ENCODE measurements at places on chromosomes 5 and 9. TPM values are rescaled to one million over a fixed set of nuclear protein-coding genes. Genes with fewer than 3 reads are reported as not detected.

DNA sequence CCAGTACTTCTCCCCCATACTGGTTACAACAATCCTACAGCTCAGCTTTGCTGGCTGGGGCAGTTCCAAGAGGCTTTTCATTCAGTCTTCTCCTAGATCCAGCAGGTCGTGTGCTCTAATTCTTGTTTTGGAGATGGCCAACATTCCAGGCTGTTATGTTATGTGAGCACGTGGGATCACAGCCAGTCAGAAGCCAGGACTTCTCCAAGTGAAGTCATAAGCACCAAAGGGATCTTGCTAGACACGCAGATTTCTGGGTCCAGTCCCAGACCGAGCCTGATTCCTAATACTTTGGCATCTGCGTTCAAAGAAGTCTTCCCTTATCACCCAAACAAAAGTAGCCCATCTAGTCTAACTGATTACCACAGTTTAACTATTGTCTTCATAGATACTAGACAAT lies 1.4 kb upstream of the LARP1 start:
- peak; percentile 85 for DNase-seq

GRCh38 chr9:85510830-85511504 lies 230.8 kb downstream of the AGTPBP1 start:
- peak; percentile 53 for DNase-seq

DNA sequence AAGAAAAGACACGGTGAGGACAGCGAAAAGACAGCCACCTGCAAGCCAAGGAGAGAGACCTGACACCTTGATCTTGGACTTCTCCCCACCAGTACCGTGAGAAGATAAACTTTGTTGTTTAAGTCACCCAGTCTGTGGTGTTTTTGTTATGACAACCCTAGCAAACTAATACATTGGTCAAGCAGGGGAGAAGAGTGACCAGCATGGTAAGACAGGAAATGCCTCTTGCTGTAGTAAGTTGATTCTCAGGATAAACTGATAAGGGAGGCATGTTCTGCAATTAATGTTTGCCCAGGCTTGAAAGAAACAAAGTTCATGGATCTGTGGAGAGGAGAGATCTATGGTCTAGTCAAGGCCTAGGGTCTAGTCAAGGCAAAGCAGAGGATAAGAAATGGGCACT lies 801.2 kb downstream of the MAT2B start:
- no peak for DNase-seq

GRCh38 chr5:18544421-18544820 lies 910.2 kb downstream of the TAF11L14 start:
- no peak for DNase-seq

DNA sequence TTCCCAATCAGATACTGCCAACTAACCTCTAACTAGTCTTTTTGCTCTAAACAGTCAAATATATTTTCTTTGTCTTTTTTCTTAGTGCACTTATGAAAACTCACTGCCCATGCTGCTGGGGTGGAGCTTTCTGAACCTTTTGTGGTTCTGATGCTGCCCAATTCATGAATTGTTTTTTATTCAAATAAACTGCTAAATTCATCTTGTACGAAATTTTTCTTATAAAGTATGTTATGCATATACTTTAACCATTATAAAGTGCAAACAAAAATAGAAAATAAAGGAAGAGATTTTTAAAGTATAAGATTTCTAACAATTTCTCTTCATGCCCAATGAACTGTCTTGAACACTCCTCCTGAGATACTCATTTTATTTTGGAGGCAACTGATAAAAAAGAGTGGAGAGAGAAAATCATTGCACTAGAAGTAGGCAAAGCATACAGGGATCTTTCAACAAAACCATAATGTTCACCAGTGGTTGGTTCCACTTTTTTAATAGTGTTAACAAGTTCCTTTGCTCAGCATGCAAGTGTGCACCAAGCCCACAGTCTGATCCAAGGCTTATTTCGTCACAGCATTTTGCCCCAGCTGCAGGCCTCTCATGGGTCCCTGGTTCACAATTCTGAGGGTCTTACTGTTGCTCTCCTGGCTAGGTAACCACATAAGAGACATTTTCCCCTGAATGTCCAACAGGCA lies 6.2 kb upstream of the FYB1 start:
- no peak for DNase-seq

GRCh38 chr5:67160985-67161384 lies 35.6 kb downstream of the CD180 start:
- DNase-seq, result no peak

DNA sequence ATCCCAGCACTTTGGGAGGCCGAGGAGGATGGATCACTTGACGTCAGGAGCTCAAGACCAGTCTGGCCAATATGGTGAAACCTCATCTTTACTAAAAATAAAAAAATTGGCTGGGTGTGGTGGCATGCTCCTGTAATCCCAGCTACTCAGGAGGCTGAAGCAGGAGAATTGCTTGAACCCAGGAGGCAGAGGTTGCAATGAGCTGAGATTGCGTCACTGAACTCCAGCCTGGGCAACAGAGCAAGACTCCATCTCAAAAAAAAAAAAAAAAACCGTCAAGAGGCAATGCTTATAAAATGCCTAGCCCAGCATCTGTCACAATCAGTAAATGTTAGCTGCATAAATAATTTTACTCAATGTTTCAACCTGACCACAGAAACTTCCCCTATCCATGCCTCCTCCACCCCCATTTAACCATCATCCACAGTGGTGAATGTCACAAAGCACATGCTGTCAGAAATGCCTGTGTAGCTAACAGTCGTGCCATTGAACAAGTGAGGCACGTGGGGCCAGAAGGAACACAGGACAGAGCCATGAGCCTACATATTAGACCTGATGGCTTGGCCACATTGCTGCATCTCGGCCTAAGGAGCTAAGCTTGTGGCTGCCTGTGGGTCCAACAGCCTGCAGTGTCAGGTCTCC lies 16.8 kb upstream of the TCOF1 start:
- DNase-seq, result no peak

DNA sequence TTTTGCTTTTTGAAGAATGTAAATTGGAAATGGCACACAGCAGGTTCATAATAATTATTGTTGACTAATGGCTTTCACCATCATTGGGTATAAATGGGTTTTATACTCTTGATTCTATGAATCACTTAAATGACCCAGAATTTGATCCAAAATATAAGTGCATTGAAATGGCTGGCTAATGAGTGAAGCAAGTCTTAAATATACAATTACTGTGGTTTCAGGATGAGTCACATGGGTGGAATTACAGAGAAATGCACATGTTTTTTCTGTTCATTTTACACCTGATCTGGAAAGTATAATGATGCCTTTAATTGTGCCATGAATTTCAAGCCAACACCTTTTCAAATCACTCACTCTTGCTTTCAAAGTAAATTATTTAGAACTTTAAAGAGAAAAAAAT lies 380.8 kb upstream of the CD180 start:
- no peak for DNase-seq

CD180 gene
- total RNA-seq, result 0.42 TPM

DOCK8 gene
- total RNA-seq, result 11.6 TPM

MYORG gene
- 4.3 TPM for total RNA-seq

PCDHAC2 gene
- total RNA-seq, result 0.21 TPM

FGF1 gene
- 0.38 TPM for total RNA-seq

CYFIP2 gene
- 9.8 TPM for total RNA-seq

SYK gene
- total RNA-seq, result 26.2 TPM

ANKRD20A1 gene
- 0.72 TPM for total RNA-seq

SPATA9 gene
- total RNA-seq, result not detected

UGT3A2 gene
- 3.1 TPM for total RNA-seq

C1QTNF3 gene
- total RNA-seq, result 3.3 TPM
